HepG2 (cell line): ENCODE measurements at places on chromosomes 12 and 14.

GRCh38 chr14:65776193-65776852 lies 363.8 kb downstream of the FUT8 start:
- no peak for DNase-seq

DNA sequence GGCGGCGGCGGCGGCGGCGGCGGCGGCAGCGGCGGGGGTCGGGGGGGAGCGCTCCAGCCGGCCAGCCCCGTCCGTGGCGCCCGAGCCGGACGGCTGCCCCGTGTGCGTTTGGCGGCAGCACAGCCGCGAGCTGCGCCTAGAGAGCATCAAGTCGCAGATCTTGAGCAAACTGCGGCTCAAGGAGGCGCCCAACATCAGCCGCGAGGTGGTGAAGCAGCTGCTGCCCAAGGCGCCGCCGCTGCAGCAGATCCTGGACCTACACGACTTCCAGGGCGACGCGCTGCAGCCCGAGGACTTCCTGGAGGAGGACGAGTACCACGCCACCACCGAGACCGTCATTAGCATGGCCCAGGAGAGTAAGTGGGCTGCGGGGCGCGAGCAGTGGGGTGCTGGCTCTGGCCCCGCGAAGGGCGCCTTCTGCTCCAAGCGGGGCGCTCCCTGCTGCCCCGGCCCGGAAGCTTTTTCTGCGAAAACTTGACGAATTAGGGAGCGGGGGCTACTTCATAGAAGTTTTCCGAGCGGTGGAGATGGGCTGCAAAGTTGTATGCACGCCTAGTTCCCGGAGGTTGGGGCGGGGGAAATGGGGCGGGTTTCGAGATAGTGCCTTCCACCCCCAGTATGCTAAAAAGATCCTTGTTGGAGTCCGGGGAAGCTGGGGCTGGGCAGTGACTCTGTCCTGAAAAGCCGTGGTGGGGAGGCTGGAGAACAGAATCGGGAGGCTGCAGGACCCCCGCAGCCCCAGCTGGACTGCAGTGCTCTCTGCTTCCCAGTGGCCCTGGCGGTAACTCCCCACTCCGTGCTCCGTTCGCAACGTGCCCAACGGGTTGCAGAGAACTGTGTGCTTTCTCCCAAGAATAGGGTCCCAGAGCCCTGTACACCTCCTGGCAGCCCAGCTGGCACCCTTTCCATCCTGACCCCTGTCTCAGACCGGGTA lies 751 bp downstream of the GDF11 start:
- no peak for DNase-seq

DNA sequence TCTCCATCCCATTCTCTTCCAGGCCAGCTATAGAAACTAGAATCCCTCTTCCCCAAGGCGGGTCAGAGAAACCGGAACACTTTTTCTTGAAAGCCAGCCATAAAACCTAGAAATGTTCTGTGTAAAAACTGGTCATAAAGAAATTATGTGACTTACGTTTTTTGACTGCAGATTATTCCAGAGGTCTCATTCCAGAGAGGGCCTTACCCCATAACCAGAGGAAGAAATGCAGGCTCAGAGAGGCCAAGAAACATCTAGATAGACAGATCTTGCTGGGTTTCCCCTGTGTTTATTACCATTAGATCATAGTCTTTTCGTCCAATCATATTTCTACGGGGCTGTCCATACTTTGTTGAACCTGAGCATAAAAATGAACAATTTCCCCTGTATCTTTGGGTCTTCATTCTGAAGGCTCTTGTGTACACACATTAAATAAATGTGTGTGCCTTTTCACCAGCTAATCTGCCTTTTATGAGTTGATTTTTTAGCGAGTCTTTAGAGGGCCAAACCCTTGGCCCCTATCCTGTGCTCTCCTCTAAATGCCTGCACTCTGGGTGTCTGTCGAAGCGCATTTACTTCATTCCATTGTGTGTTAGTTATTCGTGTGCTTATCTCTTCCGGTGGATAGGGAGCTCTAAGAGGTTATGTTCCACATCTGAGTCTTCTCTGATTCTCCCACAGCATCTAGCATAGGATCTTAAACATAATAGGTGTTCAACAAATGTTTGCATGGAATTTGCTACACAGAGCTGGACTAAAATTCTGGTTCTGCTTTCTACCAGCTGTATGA lies 163.0 kb downstream of the ADCK1 start:
- DNase-seq: no peak

DNA sequence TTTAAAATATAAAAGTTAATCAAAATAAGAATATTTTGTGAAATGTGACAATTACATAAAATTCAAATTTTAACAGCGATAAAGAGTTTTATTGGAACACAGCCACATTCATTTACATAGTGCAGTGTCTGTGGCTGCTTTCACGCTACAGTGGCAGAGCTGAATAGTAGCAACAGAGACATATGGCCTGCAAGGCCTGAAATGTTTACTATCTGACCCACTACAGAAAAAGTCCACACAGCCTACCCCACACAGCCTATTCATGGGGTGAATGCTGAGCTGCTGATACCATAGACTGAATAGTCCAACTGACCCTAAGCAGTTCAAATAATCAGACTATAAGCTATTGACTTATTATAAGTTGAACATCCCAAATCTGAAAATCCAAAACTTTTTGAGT lies 13.2 kb downstream of the GNS start:
- DNase-seq: no peak

GRCh38 chr14:95815226-95815690 lies 61.4 kb upstream of the TUNAR start:
- no peak for DNase-seq
